ENCODE measurements at places on chromosomes 11 and 22.

- DNase-seq = no peak
Observed at GRCh38 chr22:21963790-21964211, 11.2 kb upstream of the PPM1F start.

- DNase-seq = no peak
Observed at GRCh38 chr11:11524436-11525061, 97.3 kb downstream of the GALNT18 start.

- DNase-seq = no peak
Observed at GRCh38 chr11:101453682-101454081, 130.1 kb downstream of the TRPC6 start.

DNA sequence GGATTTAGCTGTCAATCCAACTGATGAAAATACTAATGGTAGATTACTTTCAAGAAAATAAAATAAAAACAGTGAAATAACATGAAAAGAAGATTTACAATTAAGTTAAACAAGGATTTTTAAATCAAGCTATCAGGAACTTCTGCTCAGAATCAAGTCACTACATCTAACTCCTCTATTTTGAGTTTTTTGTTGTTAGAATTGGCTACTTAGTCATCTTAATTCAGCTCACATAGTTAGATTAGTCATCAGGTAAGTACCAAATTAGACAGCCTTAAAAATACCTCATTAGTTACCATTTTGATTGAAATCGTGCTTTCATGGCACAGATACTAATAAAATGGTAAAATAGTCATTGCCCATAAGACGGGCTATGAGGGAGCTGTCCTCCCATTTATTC lies 35.8 kb downstream of the BTG4 start:
- DNase-seq = no peak

GRCh38 chr11:30357872-30358271 lies 35.0 kb downstream of the ARL14EP start:
- DNase-seq = no peak

DNA sequence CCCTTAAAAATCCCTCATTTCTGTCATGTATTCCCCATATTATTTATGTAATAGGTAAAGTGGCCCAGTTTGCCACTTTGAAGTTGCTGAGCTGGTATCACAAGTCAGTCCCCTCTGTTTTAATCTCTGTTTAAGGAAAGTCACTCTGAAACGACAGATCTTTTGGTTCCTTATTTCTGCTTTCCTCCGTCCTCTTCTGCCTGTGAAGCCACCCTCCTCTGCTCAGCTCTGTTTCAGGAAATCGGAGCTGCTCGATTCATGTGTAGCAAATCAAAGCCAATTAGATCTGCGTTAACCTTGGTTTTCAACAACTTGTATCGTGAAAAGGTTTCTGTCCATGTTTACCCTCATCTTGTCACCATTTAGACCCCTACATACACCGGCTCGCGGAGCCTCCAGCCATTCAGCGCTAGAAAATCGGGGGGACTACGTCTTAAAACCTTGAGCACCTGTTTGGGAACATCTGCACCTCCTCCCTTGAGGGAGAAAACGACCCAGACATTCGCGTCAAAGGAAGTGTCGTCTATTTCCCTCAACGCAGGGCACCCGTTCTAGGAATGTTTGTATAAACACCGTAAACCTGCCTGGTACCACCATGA lies 576 bp upstream of the SC5D start:
- no peak for DNase-seq

GRCh38 chr11:68970921-68971636 lies 9.7 kb downstream of the MRGPRD start:
- no peak for DNase-seq

DNA sequence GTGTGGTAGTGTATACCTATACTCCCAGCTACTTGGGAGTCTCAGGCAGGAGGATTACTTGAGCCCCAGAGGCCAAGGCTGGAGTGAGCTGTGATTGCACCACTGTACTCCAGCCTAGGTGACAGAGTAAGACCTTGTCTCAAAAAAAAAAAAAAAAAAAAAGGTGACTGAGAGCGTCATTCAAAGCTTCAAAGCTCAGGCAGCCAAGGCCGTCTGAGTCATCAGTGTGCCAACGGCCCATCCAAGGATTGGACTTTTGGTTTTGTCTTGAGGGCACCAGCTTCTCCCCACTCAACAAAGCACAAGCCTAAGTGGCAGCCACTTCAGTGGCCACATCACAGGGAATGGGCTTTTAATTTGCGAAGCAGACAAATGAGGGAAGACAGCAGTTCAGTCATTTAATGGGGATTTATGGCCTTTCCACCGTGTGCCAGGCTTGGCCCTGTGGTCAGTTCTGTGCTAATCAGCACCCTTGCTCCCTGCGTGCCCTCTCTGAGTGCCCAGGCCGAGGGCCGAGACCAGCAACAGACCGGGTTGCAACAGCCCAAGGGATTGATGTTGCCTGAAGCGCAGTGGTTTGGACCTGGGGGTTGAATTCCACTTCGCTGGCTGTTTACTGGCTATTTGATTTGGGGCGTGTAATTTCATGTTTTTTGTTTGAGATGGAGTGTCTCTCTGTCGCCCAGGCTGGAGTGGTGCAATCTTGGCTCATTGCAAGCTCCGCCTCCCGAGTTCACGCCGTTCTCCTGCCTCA lies 30.2 kb upstream of the CRYBB3 start:
- no peak for DNase-seq

DNA sequence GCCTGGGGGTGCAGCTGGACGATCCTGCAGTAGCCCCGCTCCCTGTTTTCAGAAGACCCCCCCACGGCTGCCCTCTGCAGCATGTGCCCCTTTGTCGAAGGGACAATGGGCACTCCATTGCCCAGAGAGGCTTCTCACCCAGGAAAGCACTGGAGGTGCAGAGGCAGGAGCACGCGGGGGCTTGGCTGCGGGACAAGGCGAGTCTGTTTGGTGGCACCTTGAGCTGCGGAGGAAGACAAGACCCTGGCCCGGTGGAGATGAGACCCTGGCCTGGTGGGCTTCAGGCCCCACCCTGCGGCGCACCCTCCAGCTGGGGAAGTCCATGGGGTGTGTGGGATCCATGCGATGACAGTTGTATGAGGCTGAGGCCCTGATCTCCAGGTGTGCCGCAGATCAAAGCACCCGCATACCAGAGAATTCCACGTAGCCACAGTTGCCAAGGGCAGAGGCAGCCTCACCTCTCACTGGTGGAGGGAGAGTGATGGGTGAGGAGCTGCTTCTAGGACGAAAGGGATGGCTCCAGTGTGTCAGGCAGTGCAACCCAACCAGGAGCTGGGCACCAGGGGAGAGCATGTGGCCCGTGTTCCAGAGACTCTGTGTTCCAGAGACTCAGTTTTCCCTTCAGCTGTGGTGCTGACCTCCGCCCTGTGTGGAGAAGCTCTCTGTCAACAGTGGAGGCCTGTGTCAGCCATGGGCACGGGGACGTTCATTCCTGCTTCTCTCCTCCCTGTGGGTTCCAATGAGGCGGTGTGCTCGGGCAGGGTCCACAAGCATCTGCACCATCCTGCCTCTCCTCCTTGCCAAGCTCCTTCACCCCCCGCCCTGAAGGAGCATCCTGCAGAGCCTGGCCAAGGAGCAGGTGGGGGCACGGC lies 10.0 kb downstream of the TBX1 start:
- no peak for DNase-seq

- DNase-seq = no peak
Observed at GRCh38 chr11:68845351-68846002, 3.8 kb upstream of the CPT1A start.

DNA sequence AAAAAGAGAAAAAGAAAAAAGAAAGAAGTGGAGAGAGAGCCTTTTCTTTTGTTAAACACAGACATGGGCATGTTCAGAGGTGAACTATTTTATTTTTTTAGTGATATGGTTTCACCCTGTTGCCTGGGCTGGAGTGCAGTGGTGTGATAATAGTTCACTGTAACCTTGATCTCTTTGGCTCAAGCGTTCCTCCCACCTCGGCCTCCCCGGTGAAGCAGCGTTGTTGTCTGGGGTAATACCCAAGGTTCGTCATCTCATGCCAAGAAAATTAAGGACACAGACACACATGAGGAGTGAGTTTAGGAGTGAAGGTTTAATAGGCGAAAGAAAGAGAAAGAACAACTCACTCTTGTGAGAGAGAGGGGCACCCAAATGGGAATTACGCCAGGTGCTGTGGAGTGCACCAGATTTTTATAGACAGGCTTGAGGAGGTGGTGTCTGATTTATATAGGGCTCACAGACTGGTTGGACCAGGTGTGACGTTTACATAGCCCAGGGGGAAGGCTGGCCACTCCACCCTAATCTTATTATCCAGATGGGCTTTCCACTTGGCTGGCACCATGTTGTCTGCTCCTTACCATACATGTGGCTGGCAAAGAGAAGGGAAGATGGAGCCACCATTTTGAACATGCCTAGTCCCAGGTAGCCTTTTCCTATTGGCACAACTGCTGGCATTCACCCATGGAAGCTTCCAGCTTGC lies 42.3 kb downstream of the GRAMD1B start:
- no peak for DNase-seq

GRCh38 chr11:706439-706956 lies 467 bp downstream of the EPS8L2 start:
- DNase-seq = no peak

DNA sequence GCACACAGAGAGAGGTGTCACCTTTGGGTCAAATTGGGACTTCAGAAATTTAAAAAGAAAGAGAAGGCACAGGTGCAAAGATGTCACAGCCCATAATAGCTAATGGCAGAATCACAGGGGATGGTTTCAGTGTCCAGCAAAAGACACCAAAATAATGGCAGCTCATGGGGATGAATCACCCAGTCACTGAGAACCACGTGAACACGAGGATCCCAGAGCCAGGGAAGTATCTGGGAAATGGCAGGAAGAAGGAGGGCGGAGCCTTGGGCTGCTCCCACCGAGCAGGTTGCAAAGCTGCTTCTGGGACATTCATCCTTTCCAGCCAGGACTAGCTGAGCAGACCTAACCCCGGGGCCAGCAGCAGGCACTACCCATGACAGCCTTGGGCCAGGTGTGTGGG lies 45.6 kb downstream of the TRMU start:
- no peak for DNase-seq

- no peak for DNase-seq
Observed at GRCh38 chr11:134364261-134364660, 32.5 kb downstream of the GLB1L2 start.

GRCh38 chr22:45196926-45197605 lies 33.3 kb downstream of the NUP50 start:
- no peak for DNase-seq

DNA sequence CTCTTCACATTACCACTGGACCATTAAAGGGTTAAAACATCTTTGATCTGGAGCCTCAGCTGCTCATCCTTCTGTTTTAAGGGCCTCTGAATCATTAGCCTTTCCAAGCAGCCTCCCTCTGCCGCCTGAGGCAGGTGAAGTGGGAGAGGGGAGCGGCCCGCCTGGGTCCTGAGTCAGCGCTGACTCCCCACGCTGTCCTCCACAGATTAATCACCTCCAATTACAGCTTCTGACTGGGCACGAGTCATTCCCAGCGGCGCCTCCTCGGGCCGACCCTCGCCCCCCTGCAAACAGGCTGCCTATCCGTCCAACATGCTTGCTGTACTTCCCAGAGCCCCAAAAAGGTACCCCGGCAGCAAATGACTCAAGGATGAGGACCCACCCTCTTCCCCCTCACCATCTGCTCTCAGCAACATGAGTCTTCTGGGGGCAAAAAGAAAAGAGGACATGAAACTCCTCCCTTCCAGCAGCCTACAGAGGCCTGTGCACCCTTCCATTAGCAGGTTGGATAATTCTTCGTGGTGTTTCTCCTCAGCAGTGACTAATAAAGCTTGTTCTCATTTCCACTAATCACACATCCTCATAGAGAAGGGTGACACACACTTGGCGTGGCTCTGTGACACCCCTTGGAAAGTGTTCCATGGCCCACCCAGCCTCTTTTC lies 44.3 kb upstream of the JAM3 start:
- no peak for DNase-seq

DNA sequence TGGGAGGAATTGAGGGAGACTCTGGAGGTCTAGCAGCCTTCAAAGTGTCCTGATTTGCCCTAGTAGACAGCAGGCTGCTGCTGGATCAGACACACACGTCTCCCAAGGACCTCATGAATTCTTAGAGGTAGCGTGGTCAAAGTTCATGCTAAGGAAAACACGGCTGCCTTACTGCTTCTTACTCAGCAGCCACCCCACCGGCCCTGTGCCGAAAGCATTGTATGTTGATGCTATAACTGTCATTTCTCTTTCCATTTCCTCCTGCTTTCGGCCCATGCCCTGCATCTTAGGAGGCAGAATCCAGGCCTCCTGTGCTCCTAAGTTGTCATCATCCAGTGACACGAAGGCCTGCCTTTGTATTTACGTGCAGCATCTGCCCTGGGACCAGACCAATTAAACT lies 10.5 kb upstream of the CCND1 start:
- no peak for DNase-seq

GRCh38 chr11:2787816-2788167 lies 88.0 kb upstream of the KCNQ1OT1 start:
- DNase-seq = no peak
